Activated naive CD8-positive, alpha-beta T cell treated with anti-CD3 and anti-CD28 coated beads, Interleukin-2, amount 10 ng/mL, durations not matched to agents 7 days and 5 days (primary cell): ENCODE measurements at places on chromosomes 1 and 21. TPM values are rescaled to one million over a fixed set of nuclear protein-coding genes. Genes with fewer than 3 reads are reported as not detected.

- DNase-seq = no peak
- peak overlapping the region; percentile 58 for H3K4me3 ChIP-seq
- peaks cover 36% of the 10 kb centered on the region for H3K4me1 ChIP-seq
- no peaks in the 10 kb centered on the region for H3K27me3 ChIP-seq
- H3K36me3 ChIP-seq = peaks cover 10% of the 10 kb centered on the region
- peak overlapping the region; percentile 52 for H3K27ac ChIP-seq
These were observed 79.3 kb downstream of the ADARB1 start for GRCh38 chr21:45153358-45154318.

KISS1 gene
- not detected for total RNA-seq

DNA sequence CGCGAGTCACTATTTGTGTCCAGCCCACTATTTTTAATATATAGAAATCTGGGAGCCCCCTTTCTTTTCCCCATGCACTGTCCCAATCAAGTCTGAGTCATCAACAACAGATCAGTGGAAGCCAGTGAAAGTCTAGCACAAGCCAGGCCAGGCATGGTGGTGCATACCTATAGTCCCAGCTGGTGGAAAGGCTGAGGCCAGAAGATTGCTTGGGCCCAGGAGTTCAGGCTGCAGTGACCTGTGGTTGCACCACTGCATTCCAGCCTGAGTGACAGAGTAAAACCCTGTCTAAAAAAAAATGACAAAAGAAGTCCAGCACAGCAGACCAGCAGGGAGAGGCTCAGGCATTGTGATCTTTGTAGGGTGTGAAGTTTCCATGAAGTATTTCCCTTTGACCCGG, 9.0 kb upstream of the RPL5 start:
- no peak for DNase-seq
- H3K27me3 ChIP-seq = peaks cover 7% of the 10 kb centered on the region
- H3K36me3 ChIP-seq = no peaks in the 10 kb centered on the region
- H3K27ac ChIP-seq = no peak overlapping the region

- H3K4me3 ChIP-seq = no peak overlapping the region
- H3K36me3 ChIP-seq = no peaks in the 10 kb centered on the region
- DNase-seq = no peak
- peaks cover 5% of the 10 kb centered on the region for H3K4me1 ChIP-seq
- H3K27me3 ChIP-seq = peaks cover 16% of the 10 kb centered on the region
- H3K27ac ChIP-seq = no peak overlapping the region
These were observed 2.1 kb upstream of the PLEKHA6 start for GRCh38 chr1:204361781-204362180.

CYP4A22 gene
- not detected for total RNA-seq

DNA sequence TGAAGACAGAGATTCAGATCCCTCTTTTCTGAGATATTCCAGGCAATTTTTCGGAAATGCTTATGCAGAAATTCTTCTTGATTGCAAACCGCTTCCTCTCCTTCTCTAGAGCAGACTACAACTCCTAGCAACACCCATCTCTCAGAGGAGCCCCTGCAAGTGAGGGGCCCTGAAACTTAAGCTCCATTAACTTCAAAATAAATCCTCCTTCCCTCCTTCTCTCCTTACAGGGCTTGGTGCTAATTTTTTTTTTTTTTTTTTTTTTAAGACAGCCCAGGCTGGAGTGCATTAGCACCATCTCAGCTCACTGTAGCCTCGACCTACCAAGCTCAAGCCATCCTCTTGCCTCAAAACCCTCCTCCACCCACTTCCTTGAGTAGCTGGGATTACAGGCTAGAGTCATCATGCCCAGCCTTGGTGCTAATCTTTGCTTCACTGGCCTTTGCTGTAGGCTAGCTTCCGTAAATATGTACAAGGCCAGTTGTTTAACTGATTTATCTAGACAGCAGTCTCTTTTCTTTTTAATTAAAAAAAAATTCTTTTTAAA, 30.2 kb upstream of the SFPQ start:
- H3K4me3 ChIP-seq = no peak overlapping the region
- DNase-seq = no peak
- H3K27ac ChIP-seq = no peak overlapping the region
- H3K27me3 ChIP-seq = peaks cover 7% of the 10 kb centered on the region

HAO2 gene
- not detected for total RNA-seq

- peaks cover 10% of the 10 kb centered on the region for H3K36me3 ChIP-seq
- H3K4me1 ChIP-seq = peaks cover 14% of the 10 kb centered on the region
- no peaks in the 10 kb centered on the region for H3K27me3 ChIP-seq
- DNase-seq = no peak
These were observed 80.3 kb upstream of the ARTN start for GRCh38 chr1:43853161-43853921.

GRCh38 chr1:51551848-51552296, 32.8 kb upstream of the EPS15 start:
- DNase-seq = no peak
- H3K4me3 ChIP-seq = no peak overlapping the region
- peaks cover 5% of the 10 kb centered on the region for H3K36me3 ChIP-seq
- H3K27me3 ChIP-seq = peaks cover 3% of the 10 kb centered on the region

FHAD1 gene
- total RNA-seq = 0.64 TPM

PCAT6 gene
- 0.61 TPM for total RNA-seq

DNA sequence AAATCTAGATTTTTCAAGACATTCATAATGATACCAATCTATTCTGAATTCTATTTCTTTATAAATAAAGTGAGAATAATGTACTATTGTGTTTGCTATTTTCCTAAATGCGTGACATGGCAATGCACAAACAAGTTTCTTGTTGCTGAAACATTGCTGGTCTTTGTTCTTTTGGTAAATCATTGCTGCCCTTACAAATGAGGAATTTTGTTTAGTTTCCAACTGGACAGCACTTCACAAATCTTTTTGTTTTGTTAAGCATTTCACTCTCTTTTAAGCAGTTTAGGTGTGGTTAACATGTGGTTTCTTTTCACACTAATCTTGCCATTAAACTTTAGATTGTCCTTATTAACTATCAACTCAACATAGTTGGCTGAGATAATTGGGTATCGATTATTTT, 94.6 kb downstream of the LRRC7 start:
- no peaks in the 10 kb centered on the region for H3K36me3 ChIP-seq
- no peak for DNase-seq
- H3K27ac ChIP-seq = no peak overlapping the region
- H3K4me1 ChIP-seq = peaks cover 3% of the 10 kb centered on the region

DNA sequence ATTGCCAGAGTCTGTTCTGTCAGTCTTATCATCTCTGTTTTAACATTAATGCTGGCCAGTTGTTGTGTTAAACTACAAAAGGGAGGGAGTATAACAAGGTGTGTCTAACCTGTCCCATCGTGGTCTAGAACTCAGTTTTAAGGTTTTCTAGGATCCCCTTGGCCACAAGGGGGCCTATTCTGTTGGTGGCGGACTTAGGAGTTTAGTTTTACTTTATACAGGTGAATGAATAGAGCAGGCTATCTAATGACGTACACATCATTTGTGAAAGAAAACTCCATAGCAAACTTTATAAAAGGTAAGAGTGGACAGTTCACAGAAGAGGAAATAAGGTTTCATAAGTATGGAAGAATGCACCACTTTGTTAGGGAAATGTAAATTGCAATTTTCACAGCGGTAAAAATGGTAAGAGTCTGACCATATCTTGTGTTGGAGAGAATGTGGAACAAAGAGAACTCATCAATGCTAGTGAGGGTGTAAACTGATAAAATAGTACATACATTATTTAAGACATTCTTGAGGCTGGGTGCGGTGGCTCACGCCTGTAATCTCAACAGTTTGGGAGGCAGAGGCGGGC, 2.5 kb upstream of the ATF6 start:
- H3K27me3 ChIP-seq = no peaks in the 10 kb centered on the region
- peaks cover 5% of the 10 kb centered on the region for H3K36me3 ChIP-seq
- peak overlapping the region; percentile 61 for H3K4me3 ChIP-seq
- no peak for DNase-seq
- H3K4me1 ChIP-seq = peaks cover 34% of the 10 kb centered on the region

DNA sequence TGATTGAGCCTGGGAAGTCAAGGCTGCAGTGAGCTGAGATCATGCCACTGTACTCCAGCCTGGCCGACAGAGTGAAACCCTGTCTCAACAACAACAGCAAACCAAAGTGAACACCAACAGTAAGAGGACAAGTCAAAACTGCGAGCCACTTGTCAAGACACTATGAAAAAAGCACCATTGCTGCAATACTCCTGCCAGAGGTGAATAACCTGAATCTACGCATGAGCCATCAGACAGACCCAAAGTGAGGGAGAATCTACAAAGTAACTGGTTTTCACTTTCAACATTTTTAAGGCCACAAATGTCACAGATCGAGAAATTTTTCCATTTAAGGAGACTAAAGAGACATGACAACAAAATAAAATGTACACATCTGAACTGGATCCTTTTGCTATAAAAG, 21.9 kb downstream of the SYNJ1 start:
- no peaks in the 10 kb centered on the region for H3K27me3 ChIP-seq
- no peak for DNase-seq
- H3K4me1 ChIP-seq = peaks cover 13% of the 10 kb centered on the region
- H3K36me3 ChIP-seq = peaks cover 6% of the 10 kb centered on the region
- H3K27ac ChIP-seq = no peak overlapping the region

CFAP45 gene
- 1.6 TPM for total RNA-seq

GRCh38 chr1:51624855-51625254, 8.0 kb downstream of the OSBPL9 start:
- H3K4me1 ChIP-seq = peaks cover 11% of the 10 kb centered on the region
- no peak for DNase-seq
- no peak overlapping the region for H3K4me3 ChIP-seq
- H3K27ac ChIP-seq = no peak overlapping the region
- peaks cover 6% of the 10 kb centered on the region for H3K36me3 ChIP-seq

CAMK1G gene
- total RNA-seq = not detected

DNA sequence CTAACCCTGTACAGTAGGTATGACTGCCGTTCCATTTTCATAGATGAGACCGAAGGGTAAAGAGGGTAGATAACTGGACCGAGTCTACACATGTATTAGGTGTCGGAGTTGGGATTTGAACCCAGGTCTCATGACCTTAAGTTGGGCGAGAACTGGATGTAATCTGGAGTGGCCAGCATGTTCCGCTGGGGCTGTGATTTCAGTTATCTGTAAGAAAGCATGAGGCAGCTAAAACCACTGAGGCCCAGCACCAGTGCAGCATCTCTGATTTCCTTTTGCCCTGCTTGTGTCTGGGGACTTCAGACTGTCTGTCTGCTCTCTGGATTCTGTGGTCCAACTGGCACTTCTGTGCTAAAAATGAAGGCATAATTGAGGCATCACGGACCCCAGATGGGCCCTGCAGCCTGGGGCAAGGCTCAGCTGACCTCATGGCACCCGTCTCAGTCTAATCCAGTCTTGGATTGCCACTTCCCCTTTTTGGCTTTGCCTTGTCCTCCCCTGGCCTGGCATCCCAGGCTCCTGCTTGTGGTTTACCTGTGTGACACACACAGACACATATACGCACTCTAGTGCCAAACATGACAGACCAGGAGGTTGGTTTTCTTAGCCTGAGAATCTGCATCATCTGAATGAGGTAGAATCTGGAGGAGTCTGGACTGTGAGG, 180.2 kb downstream of the KIF26B start:
- peaks cover 4% of the 10 kb centered on the region for H3K36me3 ChIP-seq
- no peak overlapping the region for H3K27ac ChIP-seq
- peaks cover 25% of the 10 kb centered on the region for H3K4me1 ChIP-seq

GRCh38 chr1:175200678-175201521, 8.3 kb upstream of the KIAA0040 start:
- peaks cover 11% of the 10 kb centered on the region for H3K27me3 ChIP-seq
- no peak overlapping the region for H3K27ac ChIP-seq
- DNase-seq = no peak
- peaks cover 10% of the 10 kb centered on the region for H3K4me1 ChIP-seq
- no peak overlapping the region for H3K4me3 ChIP-seq

DNA sequence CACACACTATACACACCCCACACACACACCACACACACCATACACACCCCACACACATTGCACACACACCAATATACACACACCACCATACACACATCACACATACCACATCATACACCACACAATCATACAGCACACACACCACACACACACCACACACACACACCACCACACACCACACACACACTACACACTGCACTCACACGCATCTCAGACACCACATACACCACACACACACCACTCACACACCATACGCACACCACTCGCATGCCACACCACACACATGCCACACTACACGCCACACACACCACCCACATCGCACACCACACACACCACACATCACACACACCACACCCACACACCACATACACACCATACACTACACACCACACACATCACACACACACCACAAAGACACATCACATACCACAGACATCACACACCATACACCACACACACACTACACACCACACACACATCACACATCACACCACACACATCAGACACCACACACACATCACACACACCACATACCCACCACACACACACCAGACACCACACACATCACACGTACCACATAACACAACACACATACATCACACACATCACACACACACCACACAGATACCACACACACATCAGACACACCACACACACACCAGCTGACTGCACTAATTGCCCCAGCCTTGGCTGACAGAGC, 54.6 kb downstream of the HSF2BP start:
- peaks cover 19% of the 10 kb centered on the region for H3K4me1 ChIP-seq
- H3K36me3 ChIP-seq = no peaks in the 10 kb centered on the region
- peaks cover 12% of the 10 kb centered on the region for H3K27me3 ChIP-seq

OR2M3 gene
- total RNA-seq = not detected

DNA sequence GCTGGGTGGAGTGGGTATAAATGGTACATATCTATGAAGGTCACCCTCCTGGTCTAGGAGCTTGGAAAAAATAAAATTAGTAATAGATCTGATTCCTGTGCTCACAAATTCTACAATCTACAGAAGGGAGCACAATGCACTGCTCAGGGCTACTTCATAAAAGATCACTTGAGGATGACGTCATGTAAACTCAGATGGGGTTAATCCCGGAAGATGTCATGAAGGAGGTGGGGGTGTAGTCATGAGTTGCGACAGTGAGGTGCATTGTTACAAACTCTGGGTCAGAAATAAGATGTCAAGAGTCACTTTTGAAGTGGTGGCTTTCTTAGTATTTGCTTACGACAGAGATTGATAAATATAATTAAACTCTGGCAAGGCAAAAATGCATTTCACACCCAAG, 68.2 kb downstream of the LHX9 start:
- H3K27ac ChIP-seq = no peak overlapping the region
- no peaks in the 10 kb centered on the region for H3K36me3 ChIP-seq
- peaks cover 20% of the 10 kb centered on the region for H3K27me3 ChIP-seq
- no peak overlapping the region for H3K4me3 ChIP-seq

- H3K36me3 ChIP-seq = peaks cover 3% of the 10 kb centered on the region
- H3K27ac ChIP-seq = peak overlapping the region; percentile 92
- H3K4me1 ChIP-seq = peaks cover 17% of the 10 kb centered on the region
- H3K4me3 ChIP-seq = peak overlapping the region; percentile 70
- peak; percentile 56 for DNase-seq
- no peaks in the 10 kb centered on the region for H3K27me3 ChIP-seq
These were observed 18.3 kb upstream of the IL6R start for GRCh38 chr1:154386643-154387352.

GRCh38 chr21:20329636-20330035, 668.6 kb upstream of the NCAM2 start:
- H3K4me1 ChIP-seq = no peaks in the 10 kb centered on the region
- no peak overlapping the region for H3K4me3 ChIP-seq
- no peak overlapping the region for H3K27ac ChIP-seq

GRCh38 chr21:28547766-28548165, 444.9 kb downstream of the LTN1 start:
- DNase-seq = no peak
- no peak overlapping the region for H3K27ac ChIP-seq
- H3K27me3 ChIP-seq = no peaks in the 10 kb centered on the region
- no peak overlapping the region for H3K4me3 ChIP-seq
- no peaks in the 10 kb centered on the region for H3K4me1 ChIP-seq
